Activated CD8-positive, alpha-beta T cell treated with anti-CD3 and anti-CD28 coated beads for 36 hours (primary cell): ENCODE measurements at places on chromosomes 2 and 18. TPM values are rescaled to one million over a fixed set of nuclear protein-coding genes. Genes with fewer than 3 reads are reported as not detected.

The DNER gene
- not detected for total RNA-seq

The LAMA1 gene
- not detected for total RNA-seq

The GREB1L gene
- total RNA-seq = not detected

The CCDC148 gene
- total RNA-seq = not detected

The HAAO gene
- total RNA-seq = 1.0 TPM

The TUBA3E gene
- total RNA-seq = not detected

GRCh38 chr2:227030789-227031188 is 133.2 kb downstream of the COL4A4 start:
- DNase-seq = no peak
- H3K4me1 ChIP-seq = no peaks in the 10 kb centered on the region
- no peaks in the 10 kb centered on the region for H3K36me3 ChIP-seq

GRCh38 chr2:43135583-43135982 is 90.8 kb downstream of the ZFP36L2 start:
- H3K27ac ChIP-seq = peak overlapping the region; percentile 95
- no peak for DNase-seq
- peaks cover 14% of the 10 kb centered on the region for H3K36me3 ChIP-seq
- peak overlapping the region; percentile 73 for H3K4me3 ChIP-seq

DNA sequence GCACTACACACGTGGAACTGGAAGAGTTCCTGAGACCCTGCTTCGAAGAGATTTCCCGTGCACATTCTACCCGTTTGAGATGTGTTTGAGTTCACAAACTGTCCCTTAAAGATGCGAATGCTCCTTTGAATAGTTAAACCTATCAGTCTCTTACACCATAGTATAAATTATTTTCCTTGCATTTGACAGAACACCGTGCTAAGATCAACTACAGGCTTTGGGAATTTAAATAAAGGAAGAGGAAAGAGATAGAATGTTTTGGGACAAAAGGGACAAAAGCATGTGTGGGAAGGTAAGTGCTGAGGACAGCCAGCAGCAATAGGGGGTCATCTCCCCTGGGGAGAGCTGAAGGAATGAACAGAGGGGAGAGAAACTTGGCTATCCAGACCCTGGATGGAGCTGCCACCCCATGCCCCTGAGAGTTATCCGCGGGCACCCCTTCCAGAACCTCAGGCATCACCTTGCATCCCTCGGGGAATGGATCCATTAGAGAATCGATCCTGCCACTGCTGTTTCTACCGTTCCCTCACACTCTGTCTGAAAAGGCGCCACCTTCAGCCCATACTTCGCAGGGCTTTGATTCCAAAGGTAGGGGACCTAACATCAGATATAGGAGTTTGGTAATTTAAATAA is 888 bp upstream of the ADCY3 start:
- peak; percentile 38 for DNase-seq
- no peaks in the 10 kb centered on the region for H3K27me3 ChIP-seq
- H3K4me3 ChIP-seq = peak overlapping the region; percentile 58
- H3K4me1 ChIP-seq = peaks cover 33% of the 10 kb centered on the region
- no peak overlapping the region for H3K27ac ChIP-seq
